ENCODE measurements at places on chromosomes 5 and 9.

- no peak for DNase-seq
Observed at GRCh38 chr5:6774721-6775204, 61.5 kb downstream of the TENT4A start.

GRCh38 chr5:79200573-79201183, 35.3 kb upstream of the JMY start:
- DNase-seq, result no peak

DNA sequence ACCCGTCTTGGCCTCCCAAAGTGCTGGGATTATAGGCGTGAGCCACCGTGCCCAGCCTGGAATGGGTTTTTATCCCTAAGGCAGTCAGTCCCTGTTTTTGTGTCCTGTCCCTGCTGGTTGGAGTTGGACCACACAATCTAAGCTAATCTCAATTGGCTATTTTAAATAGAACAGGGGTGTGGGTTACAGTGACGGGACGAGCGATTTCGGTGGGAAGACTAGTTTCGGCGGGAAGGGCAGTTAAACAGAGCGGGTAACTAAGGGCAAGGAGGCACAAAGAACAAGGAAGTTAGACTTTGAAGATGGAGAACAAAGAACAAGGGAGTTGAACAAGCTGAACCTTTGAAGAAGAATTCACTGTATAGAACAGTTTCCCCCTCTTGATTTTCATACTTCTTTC, 1.4 kb downstream of the GTF3C5 start:
- no peak for DNase-seq

- DNase-seq, result no peak
Observed at GRCh38 chr5:52924456-52924855, 64.7 kb upstream of the ITGA2 start.

GRCh38 chr5:76960004-76960625, 7.3 kb downstream of the CRHBP start:
- DNase-seq, result no peak

GRCh38 chr5:168776070-168776469, 196.9 kb upstream of the PANK3 start:
- DNase-seq, result no peak

- DNase-seq, result no peak
Observed at GRCh38 chr9:15158064-15158463, 149.0 kb downstream of the TTC39B start.
